Left lung (tissue), 14 donors: ENCODE measurements at places on chromosomes 2 and 18. TPM values are rescaled to one million over a fixed set of nuclear protein-coding genes. Genes with fewer than 3 reads are reported as not detected.
A peak's percentile ranks its signal among the peaks of the same experiment; 100 is the strongest.

- no peak for DNase-seq
These were observed 267.5 kb downstream of the TGIF1 start for GRCh38 chr18:3717376-3718025.

- no peak for DNase-seq
These were observed 407.8 kb upstream of the CDH2 start for GRCh38 chr18:28584731-28585130.

- no peak for DNase-seq
These were observed 205.5 kb upstream of the MYT1L start for GRCh38 chr2:2536416-2537056.

- no peak for DNase-seq
These were observed 205.7 kb downstream of the DSEL start for GRCh38 chr18:67310826-67311225.

GRCh38 chr2:204177251-204177976, 240.9 kb downstream of the ICOS start:
- DNase-seq = no peak

DNA sequence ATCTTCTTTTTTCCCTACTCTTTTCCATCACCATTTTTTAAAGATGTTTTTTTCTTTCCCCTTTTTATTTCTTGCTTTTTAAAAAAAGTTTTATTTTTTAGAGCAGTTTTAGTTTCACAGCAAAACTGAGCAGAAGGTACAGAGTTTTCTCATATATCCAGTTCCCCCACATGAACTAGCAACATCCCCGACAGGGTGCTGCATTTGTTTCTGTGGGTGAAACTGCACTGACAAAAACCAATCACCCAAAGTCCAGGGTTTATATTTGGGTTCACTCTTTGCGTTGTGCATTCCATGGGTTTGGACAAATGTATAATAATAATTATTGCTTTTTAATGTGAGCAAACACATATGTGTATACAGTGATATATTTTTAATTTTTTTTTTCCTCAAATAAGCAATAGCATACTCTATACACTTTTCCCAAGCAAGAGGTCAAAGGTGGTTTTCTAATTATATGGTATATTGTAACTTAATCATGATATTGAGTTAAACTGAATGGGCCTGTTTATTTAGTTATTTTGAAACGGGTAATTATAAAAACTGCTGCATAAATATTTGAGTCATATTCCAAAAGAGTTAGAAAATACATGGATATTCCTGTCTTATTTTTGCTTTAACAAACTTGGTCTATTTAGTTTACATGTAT, 50.3 kb downstream of the NCK2 start:
- no peak for DNase-seq

DNA sequence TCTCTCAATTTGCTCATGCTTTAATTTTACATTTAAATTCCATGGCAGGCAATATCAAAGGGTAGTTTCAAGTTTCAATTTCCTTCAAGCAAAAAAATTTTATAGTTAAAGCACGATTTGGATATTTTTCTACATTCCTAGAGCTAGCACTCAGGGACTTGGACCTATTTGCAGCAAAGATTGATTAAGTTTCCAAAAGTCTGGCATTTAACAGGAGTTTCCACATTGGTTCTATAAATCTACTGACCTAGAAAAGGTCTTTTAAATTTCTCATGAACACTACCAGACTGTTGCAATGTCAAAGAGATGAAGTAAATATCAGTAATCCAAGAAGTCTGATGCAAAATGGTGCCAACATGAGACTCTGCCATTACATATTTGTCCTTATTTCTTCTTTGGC, 253.7 kb upstream of the LINC00305 start:
- no peak for DNase-seq

DNA sequence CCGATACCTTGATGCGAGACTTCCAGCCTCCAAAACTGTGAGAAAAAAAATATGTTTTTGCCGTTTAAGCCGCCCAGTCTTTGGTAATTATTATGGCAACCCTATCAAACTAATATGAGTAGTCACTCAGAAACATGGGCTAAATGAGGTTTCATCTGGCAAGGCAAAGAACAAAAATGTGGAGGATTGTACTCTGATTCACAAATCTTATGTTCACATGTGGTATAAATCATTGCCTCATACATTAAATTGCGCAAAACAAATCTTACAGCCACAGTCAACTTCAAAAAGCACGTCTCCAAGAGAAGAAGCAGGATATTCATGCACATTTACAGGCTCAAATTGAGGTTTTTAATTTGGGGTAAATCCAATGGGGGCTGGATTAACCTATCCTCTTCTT, 1435.4 kb upstream of the LRRTM1 start:
- no peak for DNase-seq

GRCh38 chr2:18545384-18545783, 15.1 kb downstream of the RDH14 start:
- no peak for DNase-seq

DNA sequence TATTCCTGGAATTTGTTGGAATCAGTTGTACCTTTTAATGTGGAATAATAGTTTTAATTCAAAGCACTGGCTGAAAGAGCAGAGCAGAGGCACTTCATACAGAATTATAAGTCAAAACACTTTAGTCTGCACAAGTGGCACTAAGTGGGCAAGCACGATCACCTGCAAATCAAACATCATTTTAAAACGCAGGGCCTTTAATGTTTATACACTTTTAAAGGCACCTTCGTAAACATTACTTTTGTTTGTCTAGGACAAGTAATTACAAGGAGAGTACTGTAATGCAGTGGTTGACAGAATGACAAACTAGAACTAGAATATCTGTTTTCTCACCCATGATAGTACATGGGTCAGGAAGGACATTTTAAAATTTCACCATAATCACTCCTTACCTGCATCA, 36.4 kb downstream of the LANCL1 start:
- DNase-seq = no peak

DNA sequence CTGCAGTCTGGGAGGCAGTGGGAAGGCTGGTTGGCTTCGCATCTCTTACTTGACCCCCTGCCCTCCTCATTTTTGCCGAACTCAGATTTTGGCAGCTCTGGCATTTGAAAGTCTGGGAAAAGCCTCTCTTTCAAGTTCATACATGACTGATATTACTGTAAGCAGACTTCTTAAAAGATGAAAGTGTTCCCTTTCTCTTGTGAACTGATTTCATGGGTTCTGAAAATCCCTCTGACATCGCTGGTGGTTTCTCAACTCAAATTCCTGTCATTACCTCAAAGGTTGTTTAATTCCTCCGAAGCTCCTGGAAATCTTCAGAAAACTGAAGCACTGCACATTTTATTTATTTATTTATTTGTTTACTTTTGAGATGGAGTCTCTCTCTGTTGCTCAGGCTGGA, 16.9 kb upstream of the SLC38A11 start:
- DNase-seq = no peak

- DNase-seq = no peak
These were observed 69.5 kb upstream of the GLS start for GRCh38 chr2:190810981-190811587.

DNA sequence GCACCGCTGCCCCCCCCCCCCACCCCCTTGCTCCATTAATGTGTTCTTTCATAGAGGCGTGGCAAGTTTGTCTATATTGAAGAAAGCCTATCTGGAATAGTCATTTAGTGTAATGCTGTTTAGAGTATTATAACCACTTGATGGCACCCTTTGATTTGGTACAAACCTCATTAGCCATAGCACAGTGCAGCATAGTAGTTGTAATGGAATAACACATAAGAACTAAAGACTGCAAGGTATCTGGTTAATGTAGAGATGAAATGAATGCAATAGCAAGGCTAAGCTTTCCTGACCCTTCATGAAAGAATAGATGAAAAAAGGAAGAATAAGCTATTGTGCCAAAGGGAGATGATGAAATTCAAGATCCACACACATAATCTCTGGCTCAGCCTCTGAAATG, 81.9 kb downstream of the EHBP1 start:
- DNase-seq = peak; percentile 42

GRCh38 chr18:35747894-35748472, 166.4 kb downstream of the GALNT1 start:
- no peak for DNase-seq

DNA sequence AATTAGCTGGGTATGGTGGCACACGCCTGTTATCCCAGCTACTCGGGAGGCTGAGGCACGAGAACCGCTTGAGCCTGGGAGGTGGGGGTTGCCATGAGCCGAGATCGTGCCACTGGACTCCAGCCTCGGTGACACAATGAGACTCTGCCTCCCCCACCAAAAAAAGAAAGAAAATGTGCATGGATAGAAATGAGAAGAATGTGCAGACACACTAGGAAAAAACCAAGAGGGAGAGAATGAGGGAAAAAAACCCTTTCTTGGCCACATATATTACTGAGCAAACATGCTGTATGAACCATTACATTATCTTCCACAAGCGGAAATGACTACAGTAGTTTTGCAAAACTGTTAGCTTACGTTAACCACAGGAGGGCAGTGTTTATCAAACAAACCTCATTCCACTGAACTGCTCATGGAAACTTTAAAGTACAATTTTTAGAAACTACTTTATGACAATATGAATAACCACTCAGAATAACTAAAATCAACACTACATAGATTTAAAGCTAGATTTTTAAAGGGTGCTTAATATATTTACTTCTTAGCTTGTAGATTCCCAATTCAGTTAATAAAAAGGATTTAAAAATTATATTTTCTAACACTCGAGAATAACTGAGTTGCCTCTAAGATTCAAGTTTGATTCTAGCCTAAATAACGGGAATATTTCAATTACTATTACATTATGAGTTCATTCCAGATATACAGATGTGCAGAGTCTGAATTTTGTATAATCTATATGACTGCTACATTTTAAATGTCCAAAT, 26.4 kb downstream of the ASXL2 start:
- peak; percentile 73 for DNase-seq

GRCh38 chr2:75130171-75130570, 69.1 kb downstream of the TACR1 start:
- DNase-seq = no peak

- DNase-seq = no peak
These were observed 28.5 kb upstream of the MLPH start for GRCh38 chr2:237458519-237458918.

- DNase-seq = no peak
These were observed 35.7 kb upstream of the POLE4 start for GRCh38 chr2:74922592-74923227.

- peak; percentile 39 for DNase-seq
These were observed 11.3 kb downstream of the STK17B start for GRCh38 chr2:196160101-196160500.

The PLEK gene
- 15.3 TPM for polyA plus RNA-seq

The LYPD6B gene
- polyA plus RNA-seq = 27.0 TPM

The CAPN14 gene
- 0.31 TPM for polyA plus RNA-seq

The TWSG1 gene
- 69.1 TPM for polyA plus RNA-seq

The PAX3 gene
- polyA plus RNA-seq = not detected

The SERPINB10 gene
- 0.30 TPM for polyA plus RNA-seq

The DYSF gene
- polyA plus RNA-seq = 18.1 TPM
